Karpas-422 (cell line): ENCODE measurements at places on chromosomes 13 and 19. TPM values are rescaled to one million over a fixed set of nuclear protein-coding genes. Genes with fewer than 3 reads are reported as not detected.

GRCh38 chr13:50377726-50378270 is 362.6 kb downstream of the KCNRG start:
- H3K36me3 ChIP-seq: peaks cover 7% of the 10 kb centered on the region; the same call in 1 of the 2 replicates
- peaks cover 49% of the 10 kb centered on the region for H3K4me1 ChIP-seq
- H3K27me3 ChIP-seq: no peaks in the 10 kb centered on the region
- peak overlapping the region; percentile 83 for H3K27ac ChIP-seq

DNA sequence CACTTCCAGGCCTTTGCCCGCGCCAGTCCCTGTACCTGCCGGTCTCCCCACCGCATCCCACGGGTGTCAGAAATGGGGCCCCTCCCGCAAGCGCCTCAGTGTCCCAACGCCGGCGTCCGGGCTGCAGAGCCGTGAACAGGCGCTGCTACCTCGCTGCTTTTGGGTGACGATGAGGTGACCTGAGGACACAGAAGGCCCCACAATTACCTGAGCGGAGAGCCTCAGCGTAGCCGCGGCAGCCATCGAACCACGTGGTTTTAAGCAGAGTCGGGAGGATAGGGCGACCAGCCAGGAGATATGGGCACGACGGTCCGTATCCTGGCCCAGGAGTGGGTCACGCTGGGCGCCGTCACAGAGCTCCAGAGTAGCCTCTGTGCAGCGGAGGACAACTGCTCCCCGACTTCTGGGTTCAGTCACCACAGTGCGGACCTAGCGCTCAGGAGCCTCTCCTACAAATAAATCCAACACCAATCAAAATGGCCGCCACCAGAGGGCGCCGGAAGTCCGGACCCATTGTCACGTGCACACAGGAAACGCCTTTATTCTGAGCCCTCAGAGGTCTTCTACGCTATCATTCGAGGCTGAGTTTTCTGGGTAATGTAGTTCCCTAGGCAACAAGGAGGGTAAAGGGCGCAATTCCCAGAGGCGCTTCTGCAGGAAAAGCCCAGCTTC is at the start of gene ZNF814:
TSS of gene ZNF814 (minus strand) at position 478 of the 672 bp plus-strand sequence. CDS start at position 243, 235 bp downstream.
- H3K27ac ChIP-seq: no peak within 1 kb of the TSS
- no peaks in the 10 kb centered on the region for H3K27me3 ChIP-seq
- H3K36me3 ChIP-seq: peaks cover 37% of the 10 kb centered on the region
- DNase-seq: peak; percentile 94
- H3K4me3 ChIP-seq: peak within 1 kb of the TSS; percentile 77

GRCh38 chr19:48355365-48355954 is 8.3 kb downstream of the TMEM143 start:
- H3K4me3 ChIP-seq: no peak overlapping the region
- H3K4me1 ChIP-seq: peaks cover 5% of the 10 kb centered on the region
- no peaks in the 10 kb centered on the region for H3K27me3 ChIP-seq
- no peak for DNase-seq

Gene VMAC
- total RNA-seq: 8.9 and 19.8 TPM in 2 replicates

- peak; percentile 94 for DNase-seq
- H3K27me3 ChIP-seq: no peaks in the 10 kb centered on the region
- no peaks in the 10 kb centered on the region for H3K36me3 ChIP-seq
- no peak overlapping the region for H3K4me3 ChIP-seq
These were observed 19.2 kb downstream of the RCN3 start for GRCh38 chr19:49546825-49547565.

DNA sequence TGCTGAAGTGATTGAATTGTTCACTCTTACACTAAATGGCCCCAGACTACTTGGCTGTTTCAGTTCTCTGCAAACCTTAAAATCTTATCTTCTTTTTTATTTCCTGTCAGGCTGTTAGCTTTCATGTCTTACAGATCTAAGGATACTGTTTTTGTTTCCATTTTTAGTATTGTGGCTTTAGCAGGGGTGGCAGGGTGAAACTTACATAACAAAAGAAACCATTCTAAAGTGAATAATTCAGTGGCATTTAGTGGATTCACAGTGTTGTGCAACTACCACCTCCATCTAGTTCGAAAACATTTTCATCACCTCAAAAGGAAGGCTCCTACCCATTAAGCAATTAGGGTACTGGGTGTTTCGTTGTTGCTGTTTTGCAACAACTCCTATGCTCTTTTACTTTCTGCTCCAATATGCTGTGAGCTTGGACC is 19.8 kb downstream of the TMEM272 start:
- H3K4me3 ChIP-seq: peak overlapping the region; percentile 24
- peak overlapping the region; percentile 99 for H3K27ac ChIP-seq
- H3K4me1 ChIP-seq: peaks cover 100% of the 10 kb centered on the region
- no peaks in the 10 kb centered on the region for H3K36me3 ChIP-seq

Gene SLC25A41
- 1.4 TPM in 1 of 2 replicates, not detected in the other for total RNA-seq

- peaks cover 10% of the 10 kb centered on the region for H3K4me1 ChIP-seq
- H3K27me3 ChIP-seq: no peaks in the 10 kb centered on the region
- H3K27ac ChIP-seq: no peak overlapping the region
- H3K4me3 ChIP-seq: no peak overlapping the region
These were observed 12.9 kb downstream of the LMTK3 start for GRCh38 chr19:48498595-48499311.

Gene KASH5
- 0.52 and 0.65 TPM in 2 replicates for total RNA-seq

Gene ZNF497
- total RNA-seq: 1.1 and 3.0 TPM in 2 replicates

DNA sequence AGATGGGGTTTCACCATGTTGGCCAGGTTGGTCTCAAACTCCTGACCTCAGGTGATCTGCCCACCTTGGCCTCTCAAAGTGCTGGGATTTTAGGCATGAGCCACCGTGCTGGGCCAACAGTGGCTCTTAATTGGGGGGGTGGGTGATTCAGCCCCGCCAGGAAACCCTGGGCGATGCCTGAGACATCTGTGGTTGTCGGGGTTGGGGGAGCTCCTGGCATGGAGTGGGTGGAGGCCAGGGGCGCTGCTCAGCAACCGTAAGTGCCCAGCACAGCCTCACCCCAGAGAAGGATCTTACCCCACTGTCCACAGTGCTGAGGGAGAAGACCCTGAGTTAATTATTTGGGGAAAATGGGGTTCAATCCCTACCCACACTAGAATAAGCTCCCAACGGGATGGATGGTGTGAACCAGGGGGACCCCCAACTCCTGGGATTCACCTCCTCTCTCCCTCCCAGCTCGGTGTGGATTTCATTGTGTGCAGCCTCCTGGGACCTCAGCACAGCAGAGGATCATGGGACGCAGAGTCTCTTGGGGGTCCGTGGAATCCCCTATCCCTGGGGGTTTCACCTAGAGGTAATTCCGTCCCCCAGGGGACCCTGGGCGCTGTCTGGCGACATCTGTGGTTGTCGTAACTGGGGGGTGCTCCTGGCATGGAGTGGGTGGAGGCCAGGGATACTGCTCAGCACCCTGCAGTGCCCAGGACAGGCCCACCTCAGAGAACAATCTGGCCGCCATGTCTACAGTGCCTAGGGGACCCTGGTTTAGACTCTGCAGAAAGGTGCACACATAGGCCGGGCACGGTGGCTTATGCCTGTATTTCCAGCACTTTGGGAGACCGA is 68.9 kb downstream of the GADD45B start:
- H3K4me3 ChIP-seq: no peak overlapping the region
- peaks cover 35% of the 10 kb centered on the region for H3K4me1 ChIP-seq
- H3K27me3 ChIP-seq: no peaks in the 10 kb centered on the region
- no peaks in the 10 kb centered on the region for H3K36me3 ChIP-seq
- peak; percentile 57 for DNase-seq
- no peak overlapping the region; the same call in 1 of the 2 replicates for H3K27ac ChIP-seq

DNA sequence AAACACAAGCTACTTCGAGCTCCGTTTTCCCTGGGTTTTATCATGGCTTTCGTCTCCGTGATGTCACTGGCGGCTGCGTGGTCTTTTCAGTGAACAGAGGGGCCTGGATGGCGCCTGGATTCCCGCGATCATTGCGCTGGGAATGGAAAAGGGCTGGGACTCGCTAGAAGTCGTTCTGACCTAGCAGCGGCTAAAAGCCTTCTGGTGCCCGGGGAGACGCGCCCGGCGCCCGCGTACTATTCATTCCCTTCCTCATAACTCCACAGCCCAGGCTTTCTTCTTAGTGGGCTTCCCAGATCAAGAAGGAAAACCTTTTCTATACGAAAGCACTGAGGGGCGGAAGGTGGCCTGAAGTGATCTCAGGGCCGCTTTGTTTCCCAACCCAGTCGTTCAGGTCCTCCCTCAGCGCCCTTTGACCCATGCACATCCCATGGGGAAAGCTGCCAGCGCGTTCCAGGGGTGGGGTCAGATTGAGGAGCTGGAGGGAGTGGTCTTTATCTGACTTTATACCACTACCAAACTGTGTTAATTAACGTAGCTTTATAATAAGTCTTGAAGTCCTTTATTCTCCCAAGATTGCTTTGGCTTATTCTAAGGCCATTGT is 96.6 kb downstream of the ELF1 start:
- DNase-seq: peak; percentile 48
- no peaks in the 10 kb centered on the region for H3K27me3 ChIP-seq
- peaks cover 13% of the 10 kb centered on the region for H3K4me1 ChIP-seq
- no peaks in the 10 kb centered on the region for H3K36me3 ChIP-seq
- no peak overlapping the region for H3K4me3 ChIP-seq

GRCh38 chr19:873084-873483 is 13.6 kb downstream of the CFD start:
- 0 out of 2 replicates have a peak, but pooled peaks cover 3% of the 10 kb centered on the region for H3K36me3 ChIP-seq
- H3K27ac ChIP-seq: no peak overlapping the region
- peak; percentile 91 for DNase-seq

DNA sequence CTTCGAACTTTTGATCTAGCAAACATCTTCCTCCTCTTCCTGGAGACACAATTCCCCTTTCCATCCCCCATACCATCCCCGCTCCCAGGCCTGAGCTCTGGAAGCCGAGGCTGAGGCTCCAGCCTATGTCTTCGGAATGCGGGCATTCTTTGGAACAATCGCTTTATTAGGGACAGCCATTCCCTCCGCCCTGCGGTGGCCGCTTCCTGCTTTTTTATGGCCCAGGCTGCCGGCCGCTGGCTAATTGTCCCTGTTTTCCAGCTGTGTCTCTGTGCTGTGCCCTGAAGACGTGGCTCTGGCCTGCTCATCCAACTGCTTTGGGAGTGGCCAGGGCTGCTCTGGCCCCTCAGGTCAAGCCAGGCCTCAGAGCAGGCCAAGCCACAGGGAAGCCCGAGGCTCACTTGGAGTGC is 2.1 kb upstream of the CDX2 start:
- no peaks in the 10 kb centered on the region for H3K27me3 ChIP-seq
- no peak overlapping the region for H3K27ac ChIP-seq
- H3K36me3 ChIP-seq: no peaks in the 10 kb centered on the region
- H3K4me3 ChIP-seq: no peak overlapping the region
